ENCODE measurements at places on chromosomes 13 and 19.
A peak's percentile ranks its signal among the peaks of the same experiment; 100 is the strongest.

DNA sequence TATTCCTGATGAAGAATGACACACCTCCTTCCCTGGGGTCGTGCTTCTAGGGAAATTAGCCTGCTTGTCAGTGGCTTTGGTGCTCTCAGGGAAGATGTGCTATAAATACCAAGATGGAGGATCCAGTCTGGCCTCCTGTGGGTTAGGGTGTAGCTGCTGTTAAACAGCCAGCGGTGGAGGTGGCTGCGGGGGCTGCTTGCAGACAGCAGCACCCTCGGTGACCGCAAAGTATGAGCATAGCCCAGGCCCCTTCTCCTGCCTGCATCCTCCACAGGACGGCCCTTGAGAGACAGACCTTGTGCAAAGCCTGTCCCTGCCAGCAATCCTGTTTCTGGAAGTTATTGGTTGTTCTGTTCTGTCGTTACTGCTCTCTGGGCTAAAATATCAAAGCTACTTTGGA is 11.4 kb downstream of the VSTM2B start:
- no peak for DNase-seq

DNA sequence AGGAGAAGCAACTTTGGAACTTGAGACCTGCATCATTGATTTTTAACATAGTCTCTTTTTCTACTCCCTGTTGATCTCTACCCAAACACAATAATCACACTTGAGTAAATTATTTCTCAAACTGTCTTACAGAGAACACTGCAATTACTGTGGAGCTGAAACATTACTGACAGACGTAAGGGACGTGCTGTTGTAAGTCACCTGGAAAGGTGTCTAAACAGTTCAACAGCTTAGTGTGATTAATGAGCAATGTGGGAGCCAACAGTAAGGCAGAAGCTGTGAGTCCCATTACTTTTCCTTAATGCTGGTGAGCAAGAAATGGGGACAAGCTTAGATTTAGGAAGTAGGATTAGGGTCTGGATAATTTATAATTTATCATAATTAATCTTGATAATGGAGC is 265.7 kb downstream of the DLEU7 start:
- no peak for DNase-seq

DNA sequence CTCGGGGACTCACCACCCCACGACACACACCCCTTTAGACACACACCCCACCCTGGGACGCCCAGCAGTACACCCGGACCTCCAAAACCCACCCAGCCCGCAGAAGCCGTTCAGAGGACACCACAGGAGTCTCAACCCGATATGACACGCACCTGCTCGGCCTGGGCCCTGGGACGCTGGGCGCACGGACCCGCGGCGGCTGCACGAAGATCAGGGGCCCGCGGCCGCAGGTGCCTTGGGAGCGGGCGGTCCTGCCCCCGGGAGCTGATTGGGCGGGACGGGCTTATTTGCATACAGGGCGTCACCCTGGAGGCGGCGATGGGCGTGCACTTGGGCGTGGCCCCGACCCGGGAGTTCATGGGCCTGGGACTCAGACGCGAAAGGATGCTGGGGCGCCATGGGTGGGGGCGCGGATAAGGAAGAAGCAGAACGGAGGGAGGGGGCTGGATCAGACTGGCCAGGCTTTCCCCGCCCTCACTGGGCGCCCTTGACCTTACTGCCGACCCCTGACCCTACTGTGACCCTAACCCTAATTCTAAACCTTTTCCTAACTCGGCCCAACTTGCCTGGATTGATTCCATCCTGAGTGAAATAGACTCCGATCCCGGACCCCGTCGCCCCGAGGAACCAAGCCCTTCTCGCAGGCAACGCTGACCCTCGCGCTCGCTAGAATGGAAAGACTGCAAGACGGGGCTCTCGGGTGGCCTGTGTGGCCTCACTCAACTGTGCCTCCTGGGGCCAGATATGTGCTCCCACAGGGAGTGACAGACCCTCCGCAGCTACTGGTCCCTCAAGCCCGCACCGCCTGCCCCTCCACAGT is at the start of gene MEF2B:
MEF2B (minus strand) TSS at position 211 of the 820 bp plus-strand sequence. CDS start 19,528 bp downstream, outside the sequence.
- DNase-seq, result peak; percentile 67

DNA sequence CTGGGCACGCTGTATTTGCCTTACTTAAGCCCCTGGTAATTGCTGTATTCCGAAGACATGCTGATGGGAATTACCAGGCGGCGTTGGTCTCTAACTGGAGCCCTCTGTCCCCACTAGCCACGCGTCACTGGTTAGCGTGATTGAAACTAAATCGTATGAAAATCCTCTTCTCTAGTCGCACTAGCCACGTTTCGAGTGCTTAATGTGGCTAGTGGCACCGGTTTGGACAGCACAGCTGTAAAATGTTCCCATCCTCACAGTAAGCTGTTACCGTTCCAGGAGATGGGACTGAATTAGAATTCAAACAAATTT is 676 bp downstream of the BRCA2 start:
- DNase-seq, result no peak

- DNase-seq, result no peak
Observed at GRCh38 chr13:95445131-95445530, 107.4 kb upstream of the CLDN10 start.

DNA sequence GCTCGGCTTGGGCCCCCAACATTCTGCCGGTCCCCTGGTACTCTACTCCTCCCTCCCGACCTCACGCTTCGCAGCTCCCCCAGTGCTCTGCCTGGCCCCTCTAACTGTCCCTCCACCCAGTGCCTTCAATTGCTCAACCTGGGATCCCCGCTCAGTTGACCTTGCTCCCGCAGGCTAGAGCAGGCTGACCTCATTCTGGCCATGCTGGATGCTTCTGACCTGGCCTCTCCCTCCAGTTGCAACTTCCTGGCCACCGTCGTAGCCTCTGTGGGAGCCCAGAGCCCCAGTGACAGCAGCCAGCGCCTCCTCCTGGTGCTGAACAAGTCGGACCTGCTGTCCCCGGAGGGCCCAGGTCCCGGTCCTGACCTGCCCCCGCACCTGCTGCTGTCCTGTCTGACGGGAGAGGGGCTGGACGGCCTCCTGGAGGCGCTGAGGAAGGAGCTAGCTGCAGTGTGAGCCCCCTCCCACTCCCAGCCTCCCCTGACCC is 3.6 kb downstream of the GTPBP3 start:
- DNase-seq, result no peak

DNA sequence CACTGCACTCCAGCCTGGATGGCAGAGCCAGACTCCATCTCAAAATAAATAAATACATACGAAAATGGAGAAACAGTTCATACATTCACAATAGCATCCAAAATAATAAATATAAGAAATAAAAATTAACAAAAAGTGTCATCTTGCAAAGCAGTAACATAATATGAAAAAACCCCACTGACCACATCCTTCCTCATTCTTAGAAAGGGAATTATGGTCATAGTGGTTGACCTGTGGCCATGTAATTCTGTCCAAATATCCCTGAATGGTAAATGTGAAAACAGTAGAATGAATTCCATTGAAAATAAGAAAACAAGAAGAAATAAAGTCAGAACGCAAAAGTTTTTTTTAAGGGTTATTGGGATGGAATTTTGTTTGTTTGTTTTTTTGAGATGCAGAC is 7.0 kb upstream of the CDC42EP5 start:
- DNase-seq, result no peak

- DNase-seq, result no peak
Observed at GRCh38 chr13:24660023-24660741, 20.0 kb upstream of the ATP12A start.

DNA sequence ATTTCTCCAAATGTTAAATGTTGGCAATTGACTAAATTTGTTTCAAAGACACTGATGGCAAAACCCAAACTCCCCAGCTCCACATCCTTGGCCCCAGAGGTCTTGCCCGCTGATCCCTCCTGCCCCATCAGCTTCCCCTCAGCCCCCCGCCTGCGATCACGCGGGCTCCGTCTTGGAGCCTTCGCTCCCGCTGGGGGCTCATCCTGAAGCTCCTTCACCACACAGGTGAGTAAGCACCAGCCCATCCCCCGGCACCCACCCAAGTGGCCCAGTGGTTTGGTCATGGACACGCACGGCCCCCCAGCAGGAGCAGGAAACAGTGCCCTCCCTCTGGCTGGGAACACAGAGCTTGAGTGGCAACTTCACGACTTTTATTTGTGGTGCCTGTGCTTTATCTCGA is 14.9 kb downstream of the EPS8L1 start:
- no peak for DNase-seq

- DNase-seq, result no peak
Observed at GRCh38 chr13:110264685-110265275, 42.2 kb downstream of the COL4A1 start.

- DNase-seq, result no peak
Observed at GRCh38 chr13:108230377-108230776, 12.2 kb downstream of the ABHD13 start.

DNA sequence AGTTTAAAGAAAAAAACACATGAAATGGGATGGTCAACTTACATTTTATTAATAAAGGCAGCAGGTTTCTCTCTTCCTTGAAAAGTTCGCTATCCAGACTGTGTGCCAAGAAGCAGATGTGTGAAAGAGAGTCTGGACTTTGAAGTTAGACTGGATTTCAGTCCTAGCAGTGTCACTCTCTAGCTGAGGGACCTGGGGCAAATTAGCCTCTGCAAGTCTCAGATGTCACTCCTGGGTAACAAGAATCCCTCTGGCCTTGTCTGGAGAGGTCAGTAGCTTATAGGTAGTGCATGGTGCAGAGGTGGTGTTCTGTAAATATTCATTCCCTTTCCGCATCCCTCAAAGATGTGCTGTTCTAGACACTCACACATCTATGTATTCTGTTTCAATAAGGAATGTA is 187.6 kb upstream of the RNF113B start:
- DNase-seq, result no peak

- no peak for DNase-seq
Observed at GRCh38 chr13:80201694-80202468, 139.0 kb downstream of the SPRY2 start.

DNA sequence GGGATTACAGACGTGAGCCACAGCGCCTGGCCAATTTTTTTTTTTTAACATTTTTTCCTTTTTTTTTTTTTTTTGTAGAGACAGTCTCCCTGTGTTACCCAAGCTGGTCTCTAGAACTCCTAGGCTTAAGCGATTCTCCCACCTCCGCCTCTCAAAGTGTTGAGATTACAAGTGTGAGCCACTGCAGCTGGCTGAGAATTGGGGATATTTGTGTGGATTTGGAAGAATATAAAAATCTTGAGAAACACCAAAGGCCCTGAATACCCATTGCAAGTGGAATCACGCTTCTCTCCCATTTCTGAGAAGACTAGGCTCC is 79.9 kb upstream of the ABCC4 start:
- no peak for DNase-seq

- DNase-seq, result no peak
Observed at GRCh38 chr19:6568816-6569215, 22.1 kb downstream of the CD70 start.

- no peak for DNase-seq
Observed at GRCh38 chr19:7520131-7521051, 2.0 kb upstream of the MCOLN1 start.

GRCh38 chr19:32842061-32842460 is 27.5 kb downstream of the SLC7A9 start:
- DNase-seq, result no peak

DNA sequence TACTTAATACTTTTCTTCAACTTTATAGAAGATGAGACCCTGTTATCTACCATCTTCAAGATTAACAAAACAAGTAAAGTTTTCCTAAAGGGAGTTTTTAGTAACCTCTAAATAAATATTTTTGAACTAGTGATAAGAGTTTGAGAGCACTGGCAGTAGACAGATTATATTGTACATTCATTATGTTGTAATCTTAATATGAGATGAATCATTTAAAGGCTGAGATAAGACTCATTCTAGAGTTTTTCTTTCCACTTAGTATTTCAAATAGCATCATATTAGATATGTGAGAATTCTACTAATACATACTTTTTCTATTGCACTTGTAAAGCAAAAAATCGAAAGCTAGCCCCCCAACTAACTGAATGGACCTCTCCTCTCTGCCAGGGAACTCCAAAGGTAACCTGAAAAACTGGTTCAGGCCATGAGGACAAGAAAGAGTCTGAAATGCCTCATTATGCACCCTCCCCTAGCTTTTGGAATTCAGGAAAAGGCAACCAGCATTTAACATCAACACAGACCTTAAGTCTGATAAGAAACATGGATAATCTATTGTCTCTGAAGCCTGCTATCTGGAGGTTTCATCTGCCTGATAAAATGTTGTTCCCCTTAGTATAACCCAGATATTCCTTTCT is 875.4 kb upstream of the SLC10A2 start:
- no peak for DNase-seq

- no peak for DNase-seq
Observed at GRCh38 chr13:91389186-91389585, 9.2 kb upstream of the GPC5 start.

DNA sequence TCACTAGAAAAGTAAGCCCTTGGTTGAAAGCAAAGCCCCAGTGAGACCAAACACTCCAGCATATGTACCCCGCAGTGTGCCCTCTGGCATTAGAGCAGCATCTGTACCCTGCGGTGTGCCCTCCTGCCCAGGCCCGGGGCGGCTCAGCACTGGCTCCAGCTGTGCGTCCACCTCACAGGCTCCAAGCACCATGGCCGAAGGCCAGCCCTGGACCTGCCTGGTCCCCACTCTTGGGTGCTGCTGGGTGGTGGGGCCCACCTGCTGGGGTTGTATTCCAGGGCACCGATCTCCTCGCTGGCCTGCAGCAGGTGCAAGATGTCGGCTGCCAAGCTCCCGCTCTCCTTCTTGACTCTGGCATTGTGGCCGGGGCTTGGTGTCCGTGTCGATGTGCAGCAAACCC is 230.2 kb downstream of the TUBA3C start:
- DNase-seq, result no peak

- no peak for DNase-seq
Observed at GRCh38 chr19:2602391-2603181, 99.9 kb downstream of the GNG7 start.

DNA sequence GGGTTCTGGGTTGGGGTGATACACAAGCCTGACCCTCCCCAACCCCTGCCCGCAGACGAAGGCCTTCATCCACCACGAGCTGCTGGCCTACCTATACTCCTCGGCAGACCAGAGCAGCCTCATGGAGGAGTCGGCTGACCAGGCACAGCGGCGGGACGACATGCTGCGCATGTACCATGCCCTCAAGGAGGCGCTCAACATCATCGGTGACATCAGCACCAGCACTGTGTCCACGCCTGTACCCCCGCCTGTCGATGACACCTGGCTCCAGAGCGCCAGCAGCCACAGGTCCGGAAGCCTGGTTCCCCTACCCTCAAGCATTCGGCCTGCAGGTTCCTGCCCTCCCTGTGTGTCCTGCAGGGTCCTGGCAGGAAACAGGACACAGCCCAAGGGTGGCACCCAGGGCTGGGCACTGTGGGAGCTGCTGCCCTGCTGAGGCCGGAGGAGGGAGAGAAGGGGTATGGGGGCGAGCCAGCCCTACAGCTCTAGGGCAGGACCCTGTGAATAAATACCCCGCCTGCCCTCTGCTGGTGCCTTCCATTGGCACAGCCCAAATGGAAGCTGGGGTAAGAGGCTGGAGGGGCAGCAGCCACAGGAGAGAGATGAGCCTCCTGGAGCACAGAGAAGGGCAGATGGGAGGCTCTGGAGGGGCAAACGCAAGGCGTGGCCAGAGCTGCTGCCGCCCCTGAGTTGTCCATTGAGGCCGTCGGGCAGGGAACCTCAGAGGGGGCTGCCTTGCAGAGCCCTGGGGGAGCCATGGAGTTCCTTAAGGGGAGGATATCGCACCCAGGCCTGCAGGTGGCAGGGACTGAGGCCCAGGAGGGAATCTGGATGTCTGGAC is 6.8 kb downstream of the TMED1 start:
- no peak for DNase-seq

Measured in activated CD4-positive, alpha-beta T cell treated with anti-CD3 and anti-CD28 coated beads, Interleukin-2, Interleukin-4, amounts not matched to agents 100 ng/mL and 50 ng/mL, durations not matched to agents 16 hours and 8 hours (primary cell).